Glomerular endothelial cell (primary cell): ENCODE measurements at places on chromosomes 3 and 15.

GRCh38 chr3:59212128-59212779 is 162.4 kb upstream of the CFAP20DC start:
- DNase-seq = no peak

GRCh38 chr3:187746059-187746441 is 782 bp upstream of the BCL6 start:
- no peak for DNase-seq

DNA sequence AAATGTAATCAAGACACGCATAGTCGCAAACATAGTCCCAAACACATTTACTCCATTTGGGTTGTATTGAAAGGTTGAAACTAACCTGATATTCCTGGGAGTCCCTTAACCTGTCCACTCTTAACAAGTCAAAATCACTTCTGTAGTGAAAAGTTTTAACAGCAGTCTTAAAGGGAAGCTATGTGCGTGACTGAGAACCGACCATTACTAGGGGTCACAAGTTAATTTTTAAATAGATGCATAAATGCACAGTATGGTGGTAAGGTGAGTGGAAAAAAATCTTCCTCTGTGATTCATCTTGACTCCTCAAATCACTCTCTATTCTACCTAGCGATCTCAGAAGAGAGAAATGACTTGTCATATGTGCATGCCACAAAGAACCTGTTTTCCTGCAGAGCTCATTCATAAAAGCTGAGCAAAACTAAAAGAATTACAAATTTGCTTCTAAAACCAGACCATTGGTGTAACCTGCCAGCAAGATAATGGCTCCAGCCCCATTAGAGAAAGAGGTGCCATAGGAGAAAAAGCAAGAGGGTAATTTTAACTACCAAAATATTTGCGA is 4.8 kb downstream of the GPR15 start:
- no peak for DNase-seq

GRCh38 chr3:9915254-9916141 is 1.4 kb upstream of the IL17RC start:
- no peak for DNase-seq

GRCh38 chr3:150703299-150703755 is 393 bp downstream of the ERICH6 start:
- DNase-seq = no peak

DNA sequence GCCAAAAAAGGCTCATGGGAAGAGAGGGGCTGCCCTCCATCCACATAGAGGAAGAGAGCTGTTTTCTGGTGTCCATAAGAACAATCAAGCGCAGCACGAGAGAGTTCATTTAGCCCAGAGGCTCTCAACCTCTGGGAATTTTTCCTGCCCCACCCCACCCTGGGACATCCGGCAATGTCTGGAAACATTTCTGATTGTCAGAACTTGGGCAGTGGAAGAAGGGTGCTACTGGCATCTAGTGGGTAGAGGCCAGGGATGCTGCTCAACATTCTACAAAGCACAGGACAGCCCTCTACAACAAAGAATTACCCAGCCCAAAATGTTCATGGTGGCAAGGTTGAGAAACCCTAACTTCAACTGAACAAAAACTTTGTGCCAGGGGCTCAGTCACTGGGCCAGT is 92.9 kb downstream of the RAB11A start:
- DNase-seq = no peak

DNA sequence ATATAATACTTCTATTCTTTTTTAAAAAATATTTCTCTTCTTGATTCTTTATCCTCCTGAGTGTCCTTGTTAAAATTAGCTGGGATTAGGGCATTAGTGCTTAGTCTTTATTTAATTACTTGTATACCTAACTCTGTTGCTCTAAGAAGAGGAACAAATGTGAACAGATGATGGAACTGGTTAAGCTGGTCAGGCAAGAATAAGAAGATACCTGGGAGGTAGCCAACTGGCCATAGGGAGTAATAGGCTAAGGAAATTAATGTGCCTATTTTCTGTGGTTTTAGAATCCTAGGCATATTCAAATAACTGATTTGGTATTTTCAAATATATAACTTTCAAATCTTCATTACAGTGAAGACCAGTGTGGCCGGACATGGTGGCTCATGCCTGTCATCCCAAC is 54.4 kb downstream of the EIF3J start:
- no peak for DNase-seq

DNA sequence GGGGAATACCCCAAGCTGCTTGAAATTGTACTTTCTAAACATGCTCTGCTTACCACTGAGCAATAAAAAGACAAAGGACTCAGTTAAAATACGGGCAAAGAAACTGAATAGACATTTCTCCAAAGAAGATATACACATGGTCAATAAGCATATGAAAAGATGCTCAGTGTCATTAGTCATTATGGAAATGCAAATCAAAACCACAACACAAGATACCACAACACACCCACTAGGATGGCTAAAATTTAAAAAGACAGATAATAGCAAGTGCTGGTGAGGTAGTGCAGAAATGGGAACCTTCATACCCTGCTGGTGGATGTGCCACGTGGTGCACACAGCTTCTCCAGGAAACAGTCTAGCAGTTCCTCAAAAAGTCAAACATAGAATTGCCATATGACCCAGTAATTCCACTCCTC is 21.3 kb downstream of the LRIG1 start:
- DNase-seq = no peak

DNA sequence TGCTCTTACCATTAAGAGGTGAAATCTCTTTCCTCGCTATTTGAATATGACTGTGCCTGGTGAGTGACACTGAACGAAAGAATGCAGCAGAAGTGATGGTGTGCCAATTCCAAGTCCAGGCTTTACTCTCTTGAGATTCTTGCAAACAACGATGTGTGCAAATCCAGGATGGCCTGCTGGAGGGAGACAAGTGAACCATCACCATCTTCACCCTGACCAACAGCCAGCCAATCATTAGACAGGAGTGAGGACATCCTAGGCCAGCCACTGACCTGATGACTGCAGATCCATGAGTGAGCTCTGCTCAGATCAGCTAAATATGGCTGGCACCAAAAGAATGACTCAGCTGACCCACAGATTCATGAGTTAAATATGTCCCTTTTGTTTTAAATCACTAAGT is 878.0 kb downstream of the PDCD6IP start:
- DNase-seq = no peak

DNA sequence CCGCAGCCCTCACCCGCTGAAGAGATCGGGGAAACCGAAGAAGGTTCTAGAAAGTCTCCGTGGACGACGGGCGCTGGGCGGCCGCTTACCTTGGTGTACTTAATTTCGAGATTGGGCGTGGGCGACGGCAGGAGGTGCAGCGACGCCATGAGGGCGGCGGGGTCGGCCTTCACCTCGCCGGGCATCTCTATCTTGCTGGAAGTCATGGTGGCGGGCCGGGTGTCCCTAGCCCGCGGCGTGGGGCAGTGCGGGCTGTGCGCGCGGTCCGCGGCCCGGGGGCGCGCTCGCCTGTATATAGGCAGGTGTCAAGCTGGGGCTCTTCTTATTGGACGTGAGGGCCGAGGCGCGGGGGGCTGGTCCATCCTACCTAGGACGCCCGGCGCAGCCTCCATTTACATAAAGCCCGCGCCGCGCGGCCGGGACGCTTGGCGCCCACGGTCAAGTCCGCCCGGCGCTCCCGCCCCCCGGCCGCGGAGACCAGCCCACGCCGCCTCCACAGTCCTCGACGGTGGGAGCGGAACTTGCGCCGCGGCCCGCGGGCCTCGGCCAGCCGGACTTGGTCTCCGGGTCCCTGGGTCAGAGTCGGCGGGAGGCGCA is at the start of gene ALDH1A2:
Gene ALDH1A2, minus strand, starts transcription at position 267 of the 597 bp plus-strand sequence. Its CDS starts 61 bp downstream, at position 206.
- DNase-seq = no peak

- DNase-seq = no peak
These were observed 4.7 kb upstream of the ITGA11 start for GRCh38 chr15:68436680-68437079.

- no peak for DNase-seq
These were observed 14.4 kb downstream of the GOLGB1 start for GRCh38 chr3:121735047-121735696.

DNA sequence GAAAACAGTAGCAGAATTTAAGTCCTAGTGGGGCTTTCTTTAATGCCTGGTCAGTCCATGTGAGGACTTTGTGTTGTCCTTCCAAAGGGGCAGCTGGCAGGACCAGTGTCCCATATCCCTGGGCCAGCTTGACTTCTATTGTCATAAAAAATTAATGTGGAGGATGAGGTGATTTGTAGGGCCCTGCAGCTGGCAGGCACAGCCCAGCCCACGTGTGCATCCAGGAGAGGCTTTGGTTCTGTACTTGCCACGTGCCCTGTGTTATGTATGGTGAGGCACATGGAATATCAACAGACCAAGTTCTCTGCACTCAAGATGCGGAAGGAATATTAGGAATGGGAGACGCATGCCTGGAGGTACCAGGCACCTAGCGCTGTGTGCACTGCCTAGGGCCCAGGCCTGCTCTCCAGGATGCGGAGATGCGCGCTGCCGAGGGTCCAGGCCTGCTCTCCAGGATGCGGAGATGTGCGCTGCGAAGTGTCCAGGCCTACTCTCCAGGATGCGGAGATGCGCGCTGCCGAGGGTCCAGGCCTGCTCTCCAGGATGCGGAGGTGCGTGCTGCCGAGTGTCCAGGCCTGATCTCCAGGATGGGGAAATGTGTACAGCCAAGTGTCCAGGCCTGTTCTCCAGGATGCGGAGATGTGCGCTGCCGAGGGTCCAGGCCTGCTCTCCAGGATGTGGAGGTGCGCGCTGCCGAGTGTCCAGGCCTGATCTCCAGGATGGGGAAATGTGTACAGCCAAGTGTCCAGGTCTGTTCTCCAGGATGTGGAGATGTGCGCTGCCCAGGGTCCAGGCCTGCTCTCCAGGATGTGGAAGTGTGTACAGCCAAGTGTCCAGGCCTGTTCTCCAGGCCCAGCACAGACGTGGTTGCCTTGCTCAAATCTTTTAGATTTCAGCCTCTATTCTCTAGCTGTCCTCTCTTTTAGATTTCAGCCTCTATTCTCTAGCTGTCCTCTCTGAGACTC is 183.3 kb upstream of the ROPN1 start:
- no peak for DNase-seq

DNA sequence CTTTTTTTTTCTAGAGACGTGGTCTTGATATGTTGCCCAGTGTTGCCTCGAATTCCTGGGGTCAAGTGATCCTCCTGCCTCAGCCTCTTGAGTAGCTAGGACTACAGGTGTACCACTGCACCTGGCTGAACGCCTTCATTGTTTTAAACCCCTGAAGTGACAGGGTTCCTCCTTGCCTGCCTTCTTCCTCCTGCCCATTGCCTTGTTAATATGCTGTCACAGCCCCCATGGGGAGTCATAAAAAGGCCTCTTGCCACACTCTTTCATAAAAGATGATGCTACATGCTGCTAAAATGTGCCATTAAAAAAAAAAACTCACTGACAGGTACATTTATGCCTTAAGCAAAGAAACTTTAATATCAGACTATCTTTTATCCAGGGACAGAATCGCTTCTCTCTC is 116.8 kb upstream of the SKOR1 start:
- no peak for DNase-seq

DNA sequence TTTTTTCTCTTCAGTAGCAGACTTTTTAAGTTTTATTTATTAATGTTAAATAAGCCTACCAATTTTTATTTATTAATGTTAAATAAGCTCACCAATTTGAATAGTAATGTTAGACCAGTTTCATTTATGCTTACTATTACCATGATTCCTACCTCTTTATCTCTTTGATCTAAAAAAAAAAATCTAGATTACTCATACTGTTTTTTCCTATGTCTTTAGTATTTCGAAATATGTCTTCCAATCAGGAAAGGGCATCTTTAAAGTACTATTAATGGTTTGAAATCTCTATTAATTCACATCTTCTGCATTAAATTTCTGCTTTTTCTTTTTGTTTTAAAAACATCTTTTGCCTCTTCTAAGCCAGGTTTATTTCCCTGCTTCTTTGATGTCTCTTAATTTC is 27.5 kb upstream of the MAPKBP1 start:
- no peak for DNase-seq

- no peak for DNase-seq
These were observed 688.8 kb upstream of the CCDC54 start for GRCh38 chr3:106688464-106688863.

DNA sequence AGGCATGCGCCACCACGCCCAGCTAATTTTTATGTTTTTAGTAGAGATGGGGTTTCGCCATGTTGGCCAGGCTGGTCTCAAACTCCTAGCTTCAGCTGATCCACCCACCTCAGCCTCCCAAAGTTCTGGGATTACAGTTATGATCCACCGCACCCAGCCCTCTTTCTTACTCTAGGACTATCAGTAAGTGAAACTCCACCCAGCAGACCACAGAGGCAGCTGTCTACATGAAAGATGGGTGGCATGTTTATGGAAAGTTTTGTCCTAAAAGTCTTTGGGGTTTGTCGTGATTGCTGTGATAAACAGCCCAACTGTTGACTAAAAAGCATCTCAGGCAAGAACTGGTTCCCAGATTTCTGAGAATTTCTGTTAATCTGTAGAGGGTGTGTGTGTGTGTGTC is 10.9 kb downstream of the ARL6IP5 start:
- DNase-seq = no peak

DNA sequence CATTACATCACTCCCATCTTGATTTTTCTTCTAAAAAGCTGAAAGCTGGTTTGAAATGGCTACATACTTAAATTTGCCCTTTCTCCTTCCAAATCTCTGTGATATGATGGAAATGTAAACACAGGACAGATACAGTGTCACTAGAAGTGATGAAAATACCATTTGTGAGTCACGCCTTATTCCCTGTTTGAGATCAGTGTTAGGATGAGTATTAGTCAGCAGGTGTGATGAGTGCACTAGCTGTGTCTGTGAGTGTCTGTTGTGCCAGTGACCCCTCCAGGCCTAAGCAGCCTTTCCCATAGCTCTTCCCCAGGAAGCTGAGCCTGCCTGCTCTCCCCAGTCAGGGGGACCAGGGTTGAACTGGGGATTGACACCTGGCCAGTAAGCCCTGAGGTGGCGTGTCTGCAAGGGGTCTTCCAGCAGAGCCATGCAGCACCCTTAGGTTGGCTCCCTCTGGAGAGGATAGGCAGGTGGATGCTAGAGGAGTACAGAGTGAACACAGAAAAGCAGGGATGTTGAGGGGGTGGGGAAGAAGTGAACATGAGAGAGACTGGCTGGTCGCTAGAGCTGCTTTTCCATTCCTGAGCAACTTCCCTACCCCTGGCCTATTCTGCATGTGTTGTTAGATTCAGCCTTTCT is 92.0 kb downstream of the PDE8A start:
- no peak for DNase-seq

- no peak for DNase-seq
These were observed 204.7 kb downstream of the TBL1XR1 start for GRCh38 chr3:176992565-176992964.

- DNase-seq = no peak
These were observed 3.1 kb upstream of the ABHD6 start for GRCh38 chr3:58234516-58234931.

GRCh38 chr3:110491413-110491812 is 580.2 kb upstream of the NECTIN3 start:
- DNase-seq = no peak

DNA sequence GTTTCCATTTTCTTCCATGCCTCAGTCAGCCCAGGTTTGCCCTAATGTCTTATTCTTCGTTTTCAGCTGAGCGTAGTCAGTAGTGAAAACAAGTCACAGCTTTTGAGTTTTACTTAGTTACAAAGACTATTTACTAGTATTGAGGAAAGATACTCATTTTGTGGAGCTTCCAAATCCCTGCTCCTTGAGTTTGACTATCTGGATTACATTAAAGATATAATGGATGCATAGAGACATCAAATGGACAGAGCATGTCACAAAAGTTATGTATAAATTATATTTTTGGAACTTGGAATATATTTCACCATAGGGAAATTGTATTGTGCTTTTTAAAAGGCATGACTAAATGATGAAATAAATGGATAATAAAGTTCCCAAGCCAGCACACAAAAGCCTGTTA is 54.6 kb upstream of the AKAP13 start:
- DNase-seq = no peak
